ENCODE measurements at places on chromosomes 2 and 18.

- DNase-seq, result no peak
Measured at GRCh38 chr2:113755835-113756354, 547 bp downstream of the SLC35F5 start.

DNA sequence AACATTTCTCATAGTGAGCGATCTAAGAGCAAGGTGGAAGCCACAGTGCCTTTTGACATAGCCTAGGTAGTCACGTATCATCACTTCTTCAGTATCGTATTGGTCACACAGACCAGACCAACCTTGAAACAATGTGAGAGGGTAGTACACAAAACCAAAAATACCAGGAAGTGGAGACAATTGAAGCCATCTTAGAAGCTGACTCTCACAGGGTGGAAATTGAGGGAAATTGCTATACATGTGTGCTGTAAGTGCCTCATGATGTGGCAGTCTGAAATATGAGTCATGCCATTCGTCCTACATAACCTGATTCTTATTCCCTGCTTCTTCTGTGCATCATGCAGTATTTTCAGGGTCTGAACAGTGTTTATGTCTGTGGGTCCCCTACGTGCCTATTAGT is 62.3 kb upstream of the STON1 start:
- DNase-seq, result no peak

GRCh38 chr2:188852772-188853171 is 121.4 kb upstream of the COL3A1 start:
- no peak for DNase-seq

GRCh38 chr18:63297687-63298399 is 21.7 kb downstream of the BCL2 start:
- no peak for DNase-seq

Data from NCI-H187 treated with DMSO at 0.1 percent for 48 hours (cell line).